WTC11 (cell line): ENCODE measurements at places on chromosomes 2 and 18.
A peak's percentile ranks its signal among the peaks of the same experiment; 100 is the strongest.

GRCh38 chr18:57171026-57171425 lies 24.1 kb downstream of the BOD1L2 start:
- no peak for DNase-seq

GRCh38 chr2:159409116-159409800 lies 122.8 kb upstream of the WDSUB1 start:
- no peak for DNase-seq

DNA sequence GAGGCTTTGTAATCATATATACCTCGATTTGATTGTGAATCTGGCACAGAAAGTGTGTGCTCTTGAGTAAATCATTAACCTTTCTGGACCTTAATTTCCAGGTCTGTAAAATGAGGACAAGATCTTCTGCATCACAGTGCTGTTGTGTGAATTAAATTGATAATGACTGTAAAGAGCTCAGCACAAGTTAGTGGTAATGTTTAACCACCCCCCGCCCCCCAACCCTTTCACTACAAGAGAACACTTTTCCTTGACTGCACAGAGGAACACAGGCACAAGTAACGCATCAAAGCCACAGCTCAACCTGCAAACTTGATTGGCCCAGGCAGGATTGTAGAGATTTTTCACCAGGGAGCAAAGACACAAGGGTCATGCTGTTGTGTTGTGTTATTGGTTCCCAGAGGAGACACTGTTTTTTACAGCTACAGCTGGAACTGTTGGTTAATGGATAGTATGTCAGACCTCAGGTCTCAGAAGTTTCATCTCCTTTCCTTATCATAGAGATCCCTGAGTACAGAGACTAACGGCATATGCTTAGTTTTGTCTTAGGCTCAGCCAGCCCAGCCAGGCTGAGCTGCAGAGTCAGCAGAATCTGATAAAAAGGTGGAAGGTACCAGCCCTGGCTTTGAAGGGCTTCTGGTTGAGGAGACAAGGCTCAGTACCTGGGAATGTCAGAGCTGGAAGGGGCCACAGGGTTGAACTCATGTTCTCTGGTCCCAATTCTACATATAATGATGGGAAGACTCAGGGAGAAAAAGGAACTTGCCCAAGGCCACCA lies 10.6 kb downstream of the SETBP1 start:
- DNase-seq, result no peak

GRCh38 chr18:23938043-23938756 lies 76.4 kb upstream of the TTC39C start:
- no peak for DNase-seq

- DNase-seq, result no peak
These were observed 83.4 kb downstream of the RTN4 start for GRCh38 chr2:54966837-54967236.

DNA sequence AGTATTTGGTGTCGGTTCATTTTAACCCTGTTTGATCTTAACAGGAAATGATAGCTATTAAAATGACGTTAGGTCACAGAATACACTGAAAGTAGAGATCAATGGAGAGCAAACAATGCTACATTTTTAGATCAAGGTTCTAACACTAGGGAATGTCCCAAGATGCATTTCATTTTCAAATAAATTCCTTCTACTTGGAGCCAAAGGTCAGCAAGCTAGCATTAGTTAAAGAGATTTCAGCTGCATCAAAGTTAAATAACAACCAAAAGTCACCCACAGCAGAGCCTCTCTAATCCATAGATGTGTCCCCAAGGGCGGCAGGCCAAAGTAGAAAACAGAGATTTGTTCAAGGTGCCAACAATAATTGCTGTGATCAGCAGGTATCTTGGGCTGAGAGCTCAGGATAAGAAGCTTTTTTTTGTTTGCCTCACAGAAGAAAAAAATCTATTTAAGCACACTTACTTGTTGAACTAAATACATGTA lies 1233.6 kb upstream of the TMEFF2 start:
- no peak for DNase-seq

DNA sequence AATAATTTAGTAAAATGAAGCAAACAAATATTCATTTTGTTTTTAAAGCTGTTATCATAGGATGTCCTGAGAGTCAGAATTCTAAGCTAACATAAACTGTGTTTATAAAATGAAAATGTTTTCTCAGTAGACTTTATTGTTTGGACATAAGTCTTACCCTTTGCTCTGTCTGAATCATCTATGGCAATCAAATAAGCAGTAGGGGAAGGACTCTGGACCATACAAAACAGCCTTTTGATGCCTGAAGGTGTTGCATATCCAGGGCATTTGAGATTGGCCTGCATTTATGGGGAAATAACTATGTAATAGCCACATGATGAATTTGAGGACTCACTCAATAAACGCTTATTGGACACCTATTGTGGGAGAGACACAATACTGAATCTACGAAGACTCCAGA lies 123.0 kb upstream of the ATP5MC3 start:
- no peak for DNase-seq

GRCh38 chr2:172279813-172280212 lies 147.6 kb upstream of the ITGA6 start:
- DNase-seq, result no peak

DNA sequence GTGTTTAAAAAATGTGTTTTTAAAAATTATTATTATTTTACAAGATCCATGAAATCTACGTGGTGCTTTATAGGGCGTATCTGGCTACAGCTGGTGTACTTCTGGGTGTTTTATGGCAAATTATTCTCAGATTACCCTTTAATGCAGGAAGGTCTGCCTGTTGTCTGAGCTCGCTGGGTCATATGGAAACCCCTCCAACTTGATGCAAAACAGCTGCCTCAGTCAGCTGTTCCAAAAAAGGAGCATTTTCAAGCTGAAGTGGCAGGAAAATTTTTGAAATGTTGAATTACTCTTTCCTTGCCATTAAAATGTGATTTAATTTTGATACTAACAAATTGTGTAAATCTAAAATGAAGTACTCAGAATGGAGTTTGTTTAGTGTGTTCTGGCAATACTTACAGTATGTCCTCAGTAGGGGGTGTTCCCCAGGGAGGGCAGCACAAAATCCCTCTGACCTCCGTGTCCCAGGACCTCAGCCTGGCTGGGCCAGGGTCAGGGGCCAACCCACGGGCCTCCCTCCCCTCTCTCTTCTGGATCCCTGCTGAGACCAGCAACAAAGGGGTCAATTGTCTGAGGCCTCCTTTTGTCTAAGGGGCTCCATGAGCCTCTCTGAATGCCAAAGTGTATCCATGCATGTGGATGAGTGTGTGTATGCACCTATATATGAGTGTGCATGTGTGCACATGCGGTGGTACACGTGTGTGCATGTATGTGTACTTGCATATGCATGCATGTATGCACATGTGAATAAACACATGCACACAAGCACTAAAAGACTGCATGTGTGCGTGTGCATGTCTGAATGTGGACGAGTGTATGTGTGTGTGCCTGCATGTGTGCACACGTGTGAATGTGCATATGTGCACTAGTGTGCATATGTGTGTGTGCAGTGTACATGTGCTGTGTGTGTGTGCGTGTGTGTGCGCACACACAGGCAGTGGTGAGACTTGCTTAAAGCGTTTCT lies 105.4 kb downstream of the ACOXL start:
- DNase-seq, result peak; percentile 36

GRCh38 chr2:99780276-99780675 lies 290.5 kb upstream of the REV1 start:
- no peak for DNase-seq

DNA sequence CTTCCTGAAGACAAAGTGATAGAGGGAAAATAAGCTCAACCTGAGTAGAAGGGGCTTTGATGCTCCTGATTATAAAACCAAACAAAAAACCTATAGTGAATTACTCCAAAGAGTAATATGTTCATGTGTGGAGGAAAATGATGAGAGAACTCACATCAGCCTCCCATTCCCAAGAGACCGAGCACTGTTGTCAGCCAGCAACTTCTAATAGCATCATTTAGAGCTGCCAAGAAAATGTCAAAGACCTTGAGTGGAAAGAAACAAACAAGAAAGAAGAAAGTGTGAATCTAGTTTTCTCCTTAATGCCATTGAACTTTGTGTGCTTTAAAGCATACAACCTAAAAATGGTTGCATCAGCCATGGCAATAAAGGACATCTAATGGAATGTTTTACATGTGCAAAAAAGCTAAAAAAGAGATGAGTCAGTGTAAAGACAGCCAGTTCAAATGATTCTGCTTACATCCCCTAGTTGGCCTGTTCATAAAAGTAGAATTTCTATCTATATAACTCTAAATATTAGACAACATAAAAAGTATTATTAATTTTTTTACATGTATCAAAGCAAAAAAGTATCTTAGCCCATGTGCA lies 1066.2 kb downstream of the TDRD15 start:
- DNase-seq, result no peak

DNA sequence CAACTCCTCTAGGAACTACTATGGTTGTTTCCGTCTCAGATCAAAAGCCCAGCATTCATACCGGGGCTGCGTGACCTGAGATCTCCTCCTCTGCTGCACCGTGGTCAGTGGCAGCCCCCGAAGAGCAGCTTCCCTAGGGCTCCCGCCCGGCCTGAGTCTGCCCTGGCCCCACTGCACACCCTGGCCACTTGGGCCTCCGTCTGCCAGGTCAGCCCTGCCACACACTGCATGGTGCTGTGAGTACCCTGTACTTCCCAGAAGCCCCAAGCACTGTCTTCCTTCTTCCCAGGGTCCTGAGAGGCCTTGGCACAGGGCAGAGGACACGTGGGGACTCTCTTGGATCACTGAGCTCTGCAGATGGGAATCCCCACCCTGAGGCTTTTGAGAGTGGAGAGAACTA lies 81.5 kb upstream of the GPC1 start:
- DNase-seq, result no peak

- no peak for DNase-seq
These were observed 35.3 kb downstream of the ZCCHC2 start for GRCh38 chr18:62558015-62558663.

- DNase-seq, result no peak
These were observed 3.5 kb upstream of the CYS1 start for GRCh38 chr2:10083692-10084211.
